IPS DF 19.7 (cell line): ENCODE measurements at places on chromosomes 4 and X.

- no peak for DNase-seq
Observed at GRCh38 chr4:73706811-73707210, 33.6 kb upstream of the CXCL8 start.

DNA sequence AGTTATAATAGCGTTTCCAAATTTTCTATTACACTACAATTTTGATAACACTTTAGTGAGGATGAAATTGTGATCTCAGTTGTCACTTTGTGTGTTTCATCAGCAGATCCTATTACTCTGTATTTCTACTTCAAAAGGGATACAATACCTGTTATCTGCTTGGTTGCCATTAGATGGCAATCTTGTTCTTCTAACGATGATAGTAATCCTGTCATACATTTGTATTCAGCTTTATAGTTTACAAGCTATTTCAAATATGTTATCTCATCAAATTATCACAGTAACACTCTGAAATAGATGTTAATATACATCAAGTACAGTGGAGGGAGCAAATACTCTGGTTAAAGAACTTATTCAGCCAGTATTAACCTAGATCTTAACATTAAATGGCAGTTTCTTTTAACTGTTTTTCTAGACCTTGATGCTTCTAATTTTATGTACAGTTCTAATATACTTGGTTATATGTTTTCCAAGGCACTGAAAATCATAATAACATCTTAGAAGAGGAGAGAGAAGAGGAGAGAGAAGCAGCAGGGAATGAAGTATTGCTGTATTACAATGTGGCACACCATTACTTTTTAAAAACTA lies 292.0 kb downstream of the CCSER1 start:
- peak; percentile 20 for DNase-seq

DNA sequence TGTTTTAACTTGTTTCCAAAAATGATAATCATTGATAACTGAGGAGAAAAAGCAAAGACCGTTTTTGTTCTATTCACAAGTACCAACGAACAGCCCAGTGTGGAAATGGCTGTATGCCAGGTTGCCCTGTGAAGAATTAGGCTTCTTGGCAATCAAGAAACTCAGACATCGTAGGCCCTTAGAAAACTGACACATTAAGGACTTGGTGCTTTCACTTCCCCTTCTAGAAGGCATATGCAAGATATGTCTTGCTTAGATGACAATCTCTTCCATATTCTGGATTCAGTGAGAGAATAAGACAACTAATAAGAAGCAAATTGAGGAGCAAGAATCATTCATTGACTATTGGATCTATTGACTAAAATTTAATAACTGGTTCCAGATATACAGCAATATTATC lies 56.6 kb downstream of the ANAPC10 start:
- no peak for DNase-seq

GRCh38 chr4:119031218-119031617 lies 104.4 kb upstream of the MYOZ2 start:
- DNase-seq, result no peak

GRCh38 chr4:128468123-128468989 lies 180.7 kb upstream of the PGRMC2 start:
- no peak for DNase-seq

DNA sequence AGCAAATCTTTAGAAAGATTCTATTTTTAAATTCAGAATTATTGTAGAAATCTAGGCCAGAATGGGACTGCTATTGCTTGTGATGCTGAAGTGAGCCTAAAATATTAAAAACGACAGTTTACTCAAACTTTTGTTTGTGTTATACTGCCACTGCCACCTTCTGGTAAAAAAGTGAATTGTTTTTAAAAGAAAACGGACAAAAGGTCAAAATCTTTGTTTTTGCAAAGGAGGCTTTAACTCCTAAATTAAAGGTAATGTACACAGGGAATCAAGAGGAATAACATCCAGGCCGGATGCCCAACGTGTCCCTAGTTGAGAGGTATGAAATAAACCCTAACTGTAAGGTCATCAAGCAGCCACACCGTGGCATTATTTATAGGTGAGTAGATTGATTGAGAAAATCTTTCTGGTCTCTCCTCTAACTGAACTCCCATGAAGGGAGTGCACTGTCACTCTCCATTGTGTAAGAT lies 338.3 kb upstream of the GALNT7 start:
- DNase-seq, result no peak

DNA sequence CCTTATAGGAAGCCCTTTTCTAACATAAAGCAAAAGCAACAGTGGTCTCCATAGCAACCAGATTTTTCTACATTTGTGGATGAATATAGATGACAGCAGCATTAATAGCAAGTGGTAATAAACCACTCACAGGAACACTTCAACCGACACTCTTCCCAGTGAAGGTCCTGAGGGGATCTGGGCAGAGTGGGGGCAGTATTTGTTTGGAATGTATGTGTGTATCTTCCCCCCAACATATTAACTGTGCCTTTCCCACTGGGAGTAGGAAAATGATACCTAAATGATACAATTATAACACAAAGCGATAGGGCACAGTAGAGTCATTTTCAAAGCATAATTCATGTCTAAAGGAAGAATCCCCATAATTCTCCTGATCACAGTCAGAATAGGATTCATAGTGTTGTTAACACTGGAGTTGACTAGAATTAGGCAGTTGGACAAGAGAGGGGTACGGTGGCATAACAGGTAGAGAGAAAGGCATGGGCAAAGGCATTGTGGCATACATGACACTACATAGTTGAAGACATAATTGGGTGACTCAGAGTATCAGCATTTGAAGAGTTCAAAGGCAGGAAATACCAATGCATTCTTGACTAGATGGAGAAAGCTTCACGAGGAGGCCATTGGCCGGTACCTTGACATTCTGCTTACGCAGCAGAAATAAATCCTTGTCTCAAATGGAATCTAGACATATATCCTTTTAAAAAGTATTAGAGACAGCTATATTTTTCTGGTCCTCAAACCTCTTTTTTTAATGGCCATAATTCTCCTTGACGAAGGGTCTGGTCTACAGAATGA lies 15.2 kb downstream of the CAPN6 start:
- DNase-seq, result peak; percentile 9

- no peak for DNase-seq
Observed at GRCh38 chrX:125710403-125711062, 390.9 kb downstream of the TEX13C start.

DNA sequence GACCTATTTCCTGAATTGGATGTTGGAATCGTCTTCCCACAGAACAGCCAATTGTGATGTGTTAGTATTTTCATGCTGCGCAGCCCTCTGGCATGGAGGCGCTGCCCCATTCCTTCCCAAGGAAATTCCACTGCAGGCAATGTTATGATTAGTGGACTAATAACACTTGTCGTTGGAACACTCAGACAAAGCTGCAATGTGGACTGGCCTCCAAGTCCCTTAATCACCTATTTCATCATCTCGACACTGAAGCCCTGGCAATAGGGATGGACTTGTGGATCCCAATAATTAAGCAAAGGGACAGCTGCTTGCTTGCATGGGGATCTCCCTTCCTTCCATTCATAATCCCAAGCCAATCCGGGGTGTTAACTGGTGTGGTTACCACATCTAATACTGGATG lies 78.8 kb upstream of the PLAC1 start:
- no peak for DNase-seq

- no peak for DNase-seq
Observed at GRCh38 chr4:115119804-115120352, 6.5 kb upstream of the NDST4 start.

- no peak for DNase-seq
Observed at GRCh38 chr4:109738104-109738872, 8.4 kb upstream of the PLA2G12A start.

GRCh38 chr4:8086783-8087445 lies 71.7 kb downstream of the ABLIM2 start:
- no peak for DNase-seq

- no peak for DNase-seq
Observed at GRCh38 chr4:112523764-112524505, 8.0 kb upstream of the NEUROG2 start.

DNA sequence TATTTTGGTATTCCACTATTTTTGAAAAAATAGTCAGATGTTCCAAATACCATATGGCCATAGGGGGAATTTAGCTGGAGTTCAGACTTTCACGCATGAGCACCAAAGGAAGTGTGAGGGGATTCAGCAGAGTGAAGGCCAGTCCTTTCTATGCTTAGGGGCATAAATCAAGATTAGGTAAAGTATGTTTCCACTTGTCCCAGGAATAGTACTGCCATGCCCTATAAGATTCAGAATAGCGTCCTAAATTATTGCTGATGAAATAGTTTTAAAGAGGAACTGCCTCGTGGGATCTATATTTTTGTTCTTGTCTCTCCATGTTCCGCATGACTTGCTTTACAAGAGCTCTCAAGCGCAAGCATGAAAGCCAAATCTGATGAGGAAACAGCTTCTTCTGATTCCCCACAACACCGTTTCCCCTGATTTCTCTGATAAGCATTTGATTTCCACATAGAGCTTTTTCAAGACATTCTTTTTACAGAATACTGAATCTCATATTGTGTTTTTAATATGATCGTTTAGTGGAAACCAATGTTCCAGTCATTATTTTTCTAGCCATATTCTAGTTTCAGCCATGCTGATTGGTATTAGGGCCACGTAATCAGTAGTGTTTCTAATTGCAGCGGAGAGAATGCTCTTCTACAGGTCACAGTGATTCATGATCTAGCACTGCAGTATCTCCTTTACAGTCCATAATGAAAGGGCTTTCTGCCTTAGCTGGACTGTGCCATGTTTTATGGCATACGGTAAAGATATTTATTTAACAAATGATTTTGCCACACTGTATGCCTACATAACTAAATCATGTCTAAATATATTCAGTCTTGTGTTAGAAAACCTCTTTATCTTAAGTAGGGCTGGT lies 492.3 kb downstream of the CENPC start:
- no peak for DNase-seq

DNA sequence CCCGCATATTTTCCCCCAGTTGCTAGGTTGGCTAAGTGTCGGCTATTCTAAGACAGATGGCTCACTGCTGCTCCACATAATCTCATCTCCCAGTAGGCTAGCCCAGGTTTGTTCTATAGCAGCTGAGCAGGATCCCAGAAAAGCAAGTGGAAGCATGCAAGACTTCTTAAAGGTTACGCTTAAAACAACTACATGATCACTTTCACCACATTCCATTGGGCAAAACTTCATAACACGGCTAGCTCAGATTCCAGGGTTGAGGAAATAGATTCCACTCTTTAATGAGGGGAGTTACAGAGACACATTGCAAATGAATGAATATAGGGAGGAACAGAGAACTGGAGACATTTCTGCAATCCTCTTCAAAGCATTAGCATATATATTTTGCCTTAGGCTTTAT lies 12.9 kb upstream of the RAB33B start:
- no peak for DNase-seq

GRCh38 chr4:121248747-121249146 lies 84.6 kb upstream of the TNIP3 start:
- no peak for DNase-seq

DNA sequence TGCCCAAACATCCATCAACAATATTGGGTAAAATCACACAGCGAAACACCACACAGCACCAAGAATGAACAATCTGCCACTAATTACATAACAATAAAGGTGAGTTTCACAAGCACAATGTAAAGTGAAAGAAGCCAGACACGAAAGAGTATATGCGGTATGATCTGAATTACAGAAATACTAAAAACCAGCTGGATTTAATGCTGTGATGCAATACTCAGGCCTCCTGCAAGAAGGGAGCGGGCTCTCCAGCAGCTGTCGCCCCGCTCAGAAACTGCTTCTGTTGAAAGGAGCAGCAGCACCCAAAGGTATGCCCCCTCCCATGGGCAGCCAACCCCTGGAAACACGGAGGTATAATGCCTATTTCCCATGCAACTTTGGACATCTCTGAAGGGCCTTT lies 77.0 kb downstream of the PAPSS1 start:
- DNase-seq, result no peak

DNA sequence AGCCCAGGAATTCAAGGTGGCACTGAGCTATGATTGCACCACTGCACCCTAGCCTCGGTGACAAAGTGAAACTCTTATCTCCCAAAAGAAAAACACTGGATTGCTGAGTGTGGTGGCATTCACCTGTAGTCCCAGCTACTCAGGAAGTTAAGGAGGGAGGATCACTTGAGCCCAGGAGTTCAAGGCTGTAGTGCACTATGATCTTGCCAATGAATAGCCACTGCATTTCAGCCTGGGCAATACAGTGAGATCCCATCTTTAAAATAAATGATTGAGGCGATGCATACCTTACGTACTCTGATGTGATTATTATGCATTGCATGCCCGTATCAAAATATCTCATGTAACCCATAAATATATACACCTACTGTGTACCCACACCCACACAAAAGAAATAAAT lies 31.2 kb upstream of the LARP1B start:
- DNase-seq, result no peak

- no peak for DNase-seq
Observed at GRCh38 chrX:22047468-22047867, 15.3 kb downstream of the PHEX start.

DNA sequence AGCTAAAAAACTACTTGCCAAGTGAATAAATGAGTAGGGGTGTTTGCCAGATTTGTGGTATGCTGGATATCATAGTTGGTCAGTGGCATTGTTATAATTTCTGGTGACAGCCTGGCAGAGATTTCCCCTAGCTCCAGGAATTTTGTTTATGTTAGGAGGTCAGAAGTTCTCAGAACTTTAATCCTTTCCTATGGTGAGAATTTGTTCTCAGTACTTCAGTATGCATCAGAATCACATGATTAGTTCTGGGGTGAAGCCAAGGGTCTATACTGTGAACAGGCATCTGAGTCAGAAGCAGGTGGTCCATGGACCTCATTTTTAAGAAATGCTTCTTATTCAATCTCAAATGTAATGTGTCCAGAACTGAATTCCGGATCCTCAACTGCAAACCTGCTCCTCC lies 10.5 kb downstream of the RASSF6 start:
- no peak for DNase-seq

DNA sequence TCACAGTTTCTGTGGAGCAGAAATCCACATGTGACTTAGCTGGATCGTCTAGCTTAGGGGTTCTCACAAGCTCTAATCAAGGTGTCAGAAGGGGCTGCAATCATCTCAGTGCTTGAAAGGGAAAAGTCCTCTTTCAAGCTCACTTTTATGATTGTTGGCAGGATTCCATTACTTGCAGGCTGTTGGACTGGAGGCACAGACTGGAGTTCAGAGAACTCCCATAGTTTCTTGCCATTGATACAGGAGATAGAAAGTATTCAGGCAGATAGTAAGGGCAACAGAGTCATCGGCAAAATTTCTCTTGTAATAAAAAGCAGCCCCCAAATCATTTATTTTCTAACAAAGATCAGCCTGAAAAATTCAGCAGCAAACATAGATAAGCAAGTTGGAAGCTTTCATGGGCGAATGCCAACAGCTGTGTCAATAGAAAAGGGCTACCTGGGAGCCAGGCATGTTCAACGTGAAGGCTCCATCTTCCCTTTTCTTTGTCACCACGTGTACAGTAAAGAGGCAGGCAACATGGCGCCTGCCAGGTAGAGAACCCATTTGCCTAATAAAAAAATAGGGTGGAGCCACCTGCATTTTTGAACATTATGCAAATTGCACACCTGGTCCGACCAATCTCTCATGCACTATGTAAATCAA lies 64.4 kb downstream of the CXCL13 start:
- DNase-seq, result no peak
